ENCODE measurements at places on chromosomes 3 and 15.

DNA sequence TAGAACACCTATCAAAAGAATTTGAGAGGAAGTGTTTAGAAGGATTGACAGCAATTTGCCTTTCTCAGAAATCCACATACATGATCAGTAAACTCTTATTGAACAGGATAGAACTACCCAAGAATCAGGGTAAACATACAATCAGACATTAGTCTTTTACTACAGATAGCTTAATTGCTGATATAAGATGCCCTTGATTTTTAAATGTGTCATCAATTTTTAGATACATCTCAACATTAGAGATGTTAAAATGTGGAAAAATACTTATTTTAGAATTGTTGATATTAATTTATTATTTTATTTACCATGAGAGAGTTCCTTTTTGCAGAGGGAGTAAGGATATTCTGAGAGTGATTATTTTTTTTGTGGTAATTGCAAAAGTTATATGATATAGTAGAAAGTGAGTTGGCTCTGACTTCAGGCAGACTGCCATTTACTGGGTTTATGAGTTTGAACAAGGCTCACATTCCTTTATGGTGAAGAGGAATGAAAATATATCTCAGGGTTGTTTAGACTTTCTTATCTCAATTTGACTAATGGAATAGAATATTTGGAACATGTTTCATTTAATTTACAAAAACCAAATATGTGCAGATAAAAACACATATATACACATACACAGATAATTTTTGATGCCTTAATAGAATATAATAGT, 302.8 kb upstream of the GOLIM4 start:
- DNase-seq: no peak

DNA sequence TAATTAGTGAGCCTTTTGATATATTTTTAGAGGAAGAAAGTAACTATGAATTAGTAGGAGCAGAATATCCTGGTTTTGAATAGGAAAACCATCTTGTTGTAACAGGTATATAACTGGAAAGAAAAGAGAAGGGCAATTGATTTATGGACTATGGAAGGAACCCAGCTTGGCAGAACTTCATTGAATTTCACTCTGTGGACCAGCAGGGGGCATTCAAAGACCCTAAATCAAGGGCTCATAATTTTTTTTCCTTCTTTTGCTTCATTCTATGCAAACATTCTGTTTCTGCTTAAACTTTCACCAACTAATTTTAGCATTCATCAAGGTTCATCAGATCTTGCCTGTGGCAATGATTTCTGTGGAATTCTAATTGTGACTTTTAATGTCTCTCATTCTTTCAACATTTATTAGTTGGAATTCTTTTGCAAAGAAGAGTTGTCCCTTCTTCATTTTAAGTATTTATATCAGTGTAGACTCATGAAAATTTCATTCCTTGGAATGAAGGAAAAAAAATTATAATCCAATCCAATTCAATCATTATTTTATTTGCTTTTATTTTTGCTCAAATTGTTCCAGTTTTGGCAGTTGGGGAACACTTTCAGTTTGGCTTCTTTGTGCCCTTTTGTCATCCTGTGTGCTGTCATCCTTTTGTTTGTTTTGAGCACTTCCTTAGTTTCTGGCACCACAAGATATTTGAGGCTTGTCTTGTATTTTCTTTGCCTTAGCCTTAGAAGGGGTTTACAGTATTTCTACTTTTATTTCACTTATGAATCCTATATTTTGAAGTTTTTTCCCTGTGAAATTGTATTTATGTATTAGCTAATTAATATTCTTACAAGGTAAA, 30.4 kb downstream of the NXPE3 start:
- no peak for DNase-seq

- DNase-seq: no peak
Observed at GRCh38 chr15:49901996-49902684, 216.9 kb downstream of the ATP8B4 start.

GRCh38 chr15:79644091-79644490, 212.0 kb downstream of the MINAR1 start:
- DNase-seq: no peak

- DNase-seq: no peak
Observed at GRCh38 chr3:173988909-173989308, 591.4 kb downstream of the NLGN1 start.

- no peak for DNase-seq
Observed at GRCh38 chr3:111238885-111239284, 167.3 kb downstream of the NECTIN3 start.

DNA sequence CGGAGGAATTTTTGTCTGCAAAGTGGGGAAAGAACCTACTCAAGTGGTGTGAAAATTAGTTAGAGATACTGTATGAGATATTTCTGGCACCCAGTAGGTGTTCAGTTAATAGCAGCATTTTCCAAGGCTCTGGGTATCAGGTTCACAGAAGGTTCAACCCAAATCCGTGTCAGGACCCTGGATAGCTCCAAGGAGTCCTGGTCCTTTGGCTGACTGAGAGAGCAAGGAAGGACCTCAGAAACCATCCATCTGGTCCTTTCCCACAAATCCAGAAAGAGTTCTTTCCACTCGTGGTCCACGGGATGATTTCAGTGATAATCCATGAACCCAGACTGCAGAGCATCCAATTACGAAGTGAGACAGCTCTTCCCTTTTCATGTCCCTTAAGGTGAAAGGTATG, 51.4 kb downstream of the SLC6A11 start:
- DNase-seq: no peak

GRCh38 chr3:52428151-52429005, 16.5 kb downstream of the SEMA3G start:
- DNase-seq: no peak

DNA sequence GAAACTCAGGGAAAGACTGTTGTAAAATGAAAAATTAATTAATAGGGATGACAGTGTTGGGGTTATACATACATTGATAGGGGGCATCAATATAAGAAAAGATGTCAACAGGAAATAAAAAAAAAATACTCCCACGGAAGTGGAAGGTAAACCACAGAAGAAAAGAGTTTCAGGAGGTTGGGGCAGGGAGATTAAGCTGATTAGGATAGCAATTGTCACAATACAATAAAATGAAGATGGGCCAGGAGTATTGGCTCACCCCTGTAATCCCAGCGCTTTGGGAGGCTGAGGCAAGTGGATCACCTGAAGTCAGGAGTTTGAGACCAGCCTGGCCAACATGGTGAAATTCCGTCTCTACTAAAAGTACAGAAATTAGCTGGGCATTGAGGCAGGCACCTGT, 536.1 kb downstream of the AGBL1 start:
- no peak for DNase-seq

DNA sequence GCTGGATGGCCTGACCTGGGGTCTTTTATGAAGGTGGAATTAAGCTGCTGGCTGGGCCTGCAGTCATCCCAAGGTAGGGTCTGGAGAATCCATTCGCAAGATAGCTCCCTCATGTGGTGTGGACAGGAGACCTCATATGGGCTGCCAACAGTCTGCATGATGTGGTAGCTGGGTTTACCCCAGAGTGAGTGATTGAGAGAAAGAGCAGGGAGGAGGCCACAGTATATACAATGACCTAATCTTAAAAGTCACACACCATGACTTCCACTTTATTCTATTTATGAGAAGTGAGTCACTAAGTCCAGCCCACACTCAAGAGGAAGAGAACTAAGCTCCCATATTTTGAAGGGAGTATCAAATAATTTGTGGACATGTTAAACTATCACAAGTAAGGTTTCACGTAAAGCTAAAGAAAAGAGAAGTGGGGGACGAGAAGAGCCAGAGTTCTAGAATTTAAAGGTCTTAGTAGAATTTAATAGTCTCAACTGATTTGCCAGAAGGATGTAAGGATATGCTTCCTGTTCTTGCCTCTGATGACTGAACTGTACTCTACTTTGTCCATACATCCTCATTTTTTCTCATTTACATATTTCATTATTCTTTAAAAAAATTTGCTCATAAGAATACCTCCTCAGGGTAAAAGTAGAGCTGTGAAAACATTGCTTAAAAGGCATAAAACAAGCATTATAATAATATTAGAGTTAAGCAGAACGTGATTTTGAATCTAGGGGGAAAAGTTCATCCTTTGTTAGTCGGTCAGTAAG, 184.4 kb downstream of the PEX5L start:
- DNase-seq: no peak

Data from coronary artery (tissue), 2 donors.